ENCODE measurements at places on chromosomes 13 and 19.

GRCh38 chr13:40087091-40088002 is 431.9 kb downstream of the COG6 start:
- H3K27ac ChIP-seq: peak overlapping the region; percentile 27
- H3K4me3 ChIP-seq: no peak overlapping the region
- peaks cover 23% of the 10 kb centered on the region for H3K4me1 ChIP-seq
- H3K27me3 ChIP-seq: no peaks in the 10 kb centered on the region

DNA sequence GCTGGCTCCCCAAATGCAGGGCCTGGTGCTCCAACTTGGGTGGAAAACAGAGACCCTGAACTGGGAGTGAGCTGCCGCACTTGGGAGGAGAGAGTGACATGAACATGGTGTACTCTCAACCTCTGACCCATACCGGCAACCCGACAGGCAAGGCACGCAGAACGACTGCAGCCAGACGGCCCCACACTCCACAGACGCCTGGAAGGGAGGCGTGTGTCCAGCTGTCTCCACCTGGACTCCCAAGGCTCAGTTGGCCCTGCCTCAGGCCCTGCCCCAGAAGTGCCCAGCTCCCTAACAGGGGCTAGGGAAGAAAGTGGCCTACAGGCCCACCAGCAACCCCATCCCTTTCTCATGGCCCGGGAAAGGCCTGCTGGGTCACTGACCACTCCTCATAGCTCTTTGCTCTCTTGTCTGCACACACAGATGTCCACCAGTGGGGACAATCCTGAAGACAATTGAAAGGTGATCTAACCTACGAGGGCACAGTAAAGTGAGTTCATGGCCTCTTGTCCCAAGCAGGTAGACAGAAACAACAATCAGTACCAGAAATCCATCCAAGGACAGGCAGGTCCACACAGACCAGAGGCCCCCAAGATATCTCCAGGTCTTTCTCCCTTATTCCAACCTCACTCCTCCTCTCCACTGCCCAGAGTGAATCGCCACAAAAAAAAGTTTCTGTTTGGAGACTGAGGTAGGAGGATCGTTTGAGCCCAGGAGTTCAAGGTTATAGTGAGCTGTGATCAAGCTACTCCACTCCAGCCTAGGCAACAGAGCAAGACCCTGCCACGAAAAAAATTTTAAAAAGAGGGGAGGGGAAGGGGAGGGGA is 28.2 kb downstream of the ELL start:
- no peak overlapping the region for H3K27ac ChIP-seq
- DNase-seq: no peak
- no peaks in the 10 kb centered on the region for H3K27me3 ChIP-seq
- no peaks in the 10 kb centered on the region for H3K36me3 ChIP-seq
- peaks cover 35% of the 10 kb centered on the region for H3K4me1 ChIP-seq
- H3K4me3 ChIP-seq: no peak overlapping the region

DNA sequence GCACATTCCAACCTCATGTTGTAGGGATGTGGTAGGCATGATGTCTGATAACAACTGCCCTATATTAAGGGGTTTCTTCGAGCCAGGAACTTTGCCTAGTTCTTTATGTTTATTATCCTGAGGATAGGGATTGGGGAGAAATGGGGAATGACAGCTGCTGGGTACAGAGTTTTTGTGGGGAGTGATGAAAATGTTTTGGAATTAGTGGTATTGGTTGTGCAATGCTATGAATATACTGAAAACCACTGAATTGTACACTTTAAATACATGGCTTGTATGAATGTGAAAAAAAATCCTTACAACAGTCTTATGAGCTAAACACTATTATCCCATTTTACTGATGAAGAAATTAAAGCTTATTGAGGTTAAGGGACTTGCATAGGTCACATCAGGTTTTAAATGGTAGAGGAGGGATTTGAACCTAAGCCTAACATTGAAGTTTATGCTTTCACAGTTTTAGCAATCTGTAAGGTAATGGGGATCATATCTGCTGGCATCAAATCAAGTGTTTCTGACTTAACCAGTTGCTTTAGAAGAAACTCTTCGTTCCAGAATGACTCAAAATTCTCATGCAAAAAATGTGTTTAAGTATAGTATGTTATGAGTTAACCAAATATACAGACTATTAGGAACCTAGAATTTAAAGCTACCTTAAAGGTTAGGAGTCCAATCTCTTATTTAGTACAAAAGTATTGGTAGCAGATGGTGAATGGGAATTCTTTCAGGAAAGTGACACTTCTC is 61.4 kb downstream of the ERCC5 start:
- no peak overlapping the region for H3K27ac ChIP-seq
- H3K4me3 ChIP-seq: no peak overlapping the region
- DNase-seq: no peak

- DNase-seq: no peak
- H3K27me3 ChIP-seq: no peaks in the 10 kb centered on the region
- no peak overlapping the region for H3K4me3 ChIP-seq
- H3K4me1 ChIP-seq: no peaks in the 10 kb centered on the region
- no peak overlapping the region for H3K27ac ChIP-seq
Observed at GRCh38 chr13:27126859-27127258, 44.8 kb downstream of the USP12 start.

GRCh38 chr13:40345654-40346372 is 320.6 kb downstream of the FOXO1 start:
- no peaks in the 10 kb centered on the region for H3K36me3 ChIP-seq
- peaks cover 66% of the 10 kb centered on the region for H3K4me1 ChIP-seq
- DNase-seq: no peak
- H3K4me3 ChIP-seq: no peak overlapping the region
- H3K27me3 ChIP-seq: peaks cover 3% of the 10 kb centered on the region
- H3K27ac ChIP-seq: no peak overlapping the region

GRCh38 chr19:18153556-18154134 is 682 bp downstream of the PIK3R2 start:
- H3K4me3 ChIP-seq: peak overlapping the region; percentile 94
- H3K4me1 ChIP-seq: peaks cover 23% of the 10 kb centered on the region
- no peak for DNase-seq
- no peaks in the 10 kb centered on the region for H3K27me3 ChIP-seq
- H3K36me3 ChIP-seq: no peaks in the 10 kb centered on the region

DNA sequence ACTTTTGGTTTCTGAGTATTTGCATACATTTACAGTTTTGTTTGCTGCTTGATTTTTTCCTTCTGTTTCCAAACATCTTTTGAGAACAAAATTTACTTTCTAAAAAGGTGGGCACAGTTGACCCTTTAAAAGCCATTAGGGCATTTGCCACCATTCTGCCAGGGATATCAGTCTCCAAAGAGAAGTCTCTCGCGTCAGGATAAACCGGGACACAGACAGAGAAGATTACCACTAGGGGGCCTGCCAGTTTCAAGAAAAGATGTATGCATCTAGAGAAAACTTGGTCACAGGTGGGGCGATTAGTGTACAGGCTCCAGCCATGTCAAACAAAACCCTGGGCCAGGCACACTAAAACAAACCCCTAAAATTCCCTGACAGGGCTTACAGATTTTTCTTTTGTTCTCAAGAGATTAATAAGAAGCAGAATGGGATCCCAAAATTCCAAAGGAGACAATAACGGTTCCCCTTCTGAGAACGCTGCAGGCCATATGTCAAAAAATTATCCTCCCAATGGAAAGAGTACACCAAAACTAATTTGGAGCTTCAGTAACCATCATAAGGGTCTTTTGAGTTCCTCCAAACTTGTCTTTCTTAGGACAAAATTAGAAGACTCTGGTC is 10.7 kb upstream of the PABPC3 start:
- no peak overlapping the region for H3K27ac ChIP-seq
- no peaks in the 10 kb centered on the region for H3K4me1 ChIP-seq
- peaks cover 11% of the 10 kb centered on the region for H3K27me3 ChIP-seq
- no peak overlapping the region for H3K4me3 ChIP-seq
- H3K36me3 ChIP-seq: no peaks in the 10 kb centered on the region

DNA sequence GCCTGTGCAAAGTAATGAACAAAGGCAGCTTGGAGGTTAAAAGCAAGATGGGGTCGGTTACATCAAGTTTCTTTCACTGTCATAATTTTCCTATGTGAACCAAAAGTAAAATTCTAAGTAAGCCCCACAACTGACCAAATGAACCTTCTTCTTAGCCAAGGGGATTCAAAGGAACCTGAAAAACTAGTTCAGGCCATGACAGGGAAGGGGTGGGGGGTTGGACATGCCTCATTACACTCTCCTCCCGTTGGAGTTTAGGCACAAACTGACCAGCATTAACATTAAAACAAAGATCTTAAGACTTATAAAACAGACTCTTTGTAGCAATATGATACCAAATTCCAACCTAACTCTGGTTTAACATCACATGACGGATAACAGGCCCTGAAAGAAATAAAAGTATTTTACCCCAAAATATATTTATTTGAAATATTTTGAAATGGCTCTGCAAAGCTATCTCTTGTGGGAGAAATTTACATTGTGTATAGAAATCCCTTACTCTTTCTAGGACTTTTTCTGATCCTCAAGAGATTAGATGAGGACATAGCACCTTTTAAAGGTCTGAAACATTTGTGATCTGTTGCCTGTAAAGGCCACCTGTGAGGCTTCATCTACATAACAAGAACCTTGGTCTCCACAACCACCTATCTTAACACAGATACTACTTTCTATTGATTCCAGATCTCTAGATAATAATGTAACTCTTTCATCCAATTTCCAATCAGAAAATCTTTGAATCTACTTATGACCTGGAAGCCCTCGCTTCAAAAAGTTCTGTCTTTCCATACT is 1829.0 kb upstream of the MIR17HG start:
- H3K27ac ChIP-seq: no peak overlapping the region
- no peaks in the 10 kb centered on the region for H3K27me3 ChIP-seq
- no peak overlapping the region for H3K4me3 ChIP-seq

GRCh38 chr19:45455707-45456499 is 11.9 kb upstream of the FOSB start:
- peak; percentile 87 for DNase-seq
- H3K27me3 ChIP-seq: peaks cover 4% of the 10 kb centered on the region
- no peaks in the 10 kb centered on the region for H3K36me3 ChIP-seq
- peaks cover 28% of the 10 kb centered on the region for H3K4me1 ChIP-seq
- H3K27ac ChIP-seq: peak overlapping the region; percentile 98
- H3K4me3 ChIP-seq: peak overlapping the region; percentile 37

- no peak overlapping the region for H3K27ac ChIP-seq
- no peak overlapping the region for H3K4me3 ChIP-seq
- no peaks in the 10 kb centered on the region for H3K36me3 ChIP-seq
- peaks cover 13% of the 10 kb centered on the region for H3K4me1 ChIP-seq
- DNase-seq: no peak
Observed at GRCh38 chr13:75255653-75256052, 226.3 kb downstream of the TBC1D4 start.

- H3K4me3 ChIP-seq: peak overlapping the region; percentile 31
- peak overlapping the region; percentile 81 for H3K27ac ChIP-seq
- peaks cover 37% of the 10 kb centered on the region for H3K4me1 ChIP-seq
- no peak for DNase-seq
Observed at GRCh38 chr19:15304140-15304705, 28.1 kb downstream of the BRD4 start.

DNA sequence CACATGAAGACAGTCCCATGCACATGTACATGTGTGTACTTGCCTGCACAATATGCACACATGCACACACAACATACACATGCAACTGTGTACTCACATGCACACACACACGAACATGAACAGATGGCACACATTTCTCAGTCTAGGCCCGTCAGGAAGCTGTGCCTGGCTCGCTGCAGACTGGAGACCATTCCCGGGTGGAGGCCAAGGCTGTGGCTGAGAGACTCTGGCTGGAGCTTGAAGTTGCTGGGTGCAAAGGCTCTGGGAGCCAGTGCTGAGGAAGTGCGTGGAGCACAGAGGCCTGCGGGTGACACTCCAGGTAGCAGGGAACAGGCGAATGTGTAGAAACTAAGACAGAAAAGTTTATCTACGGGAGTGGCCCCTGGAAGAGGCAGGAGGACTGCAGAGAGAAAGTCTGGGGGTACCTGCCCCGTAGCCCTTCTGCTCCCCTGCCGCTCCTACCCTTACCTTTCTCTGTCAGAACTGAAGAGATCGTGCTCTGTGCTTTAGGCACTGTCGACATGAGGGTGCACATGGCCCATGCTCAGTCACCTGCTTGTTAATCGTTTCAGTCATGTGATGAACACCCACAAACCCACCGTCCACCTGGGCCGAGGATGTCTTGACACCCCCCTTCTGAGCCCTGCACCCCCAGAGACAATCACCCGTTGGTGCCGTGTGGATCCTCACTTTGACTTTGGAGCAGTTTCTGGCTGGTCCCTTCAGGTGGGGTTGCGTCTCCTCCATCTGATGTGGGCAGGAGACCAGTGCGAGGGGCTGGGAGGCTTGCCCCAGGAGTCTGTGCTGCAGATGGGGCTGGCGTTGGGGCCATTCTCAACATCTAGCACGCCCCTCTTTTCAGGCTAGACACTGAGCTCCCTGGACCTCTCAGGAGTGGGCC is 69.4 kb downstream of the TEX29 start:
- H3K4me3 ChIP-seq: no peak overlapping the region
- no peaks in the 10 kb centered on the region for H3K36me3 ChIP-seq
- H3K27me3 ChIP-seq: no peaks in the 10 kb centered on the region
- peak; percentile 52 for DNase-seq

- H3K27me3 ChIP-seq: no peaks in the 10 kb centered on the region
- no peak overlapping the region for H3K4me3 ChIP-seq
- no peaks in the 10 kb centered on the region for H3K36me3 ChIP-seq
- no peak for DNase-seq
Observed at GRCh38 chr13:47822036-47822435, 179.0 kb downstream of the SUCLA2 start.

GRCh38 chr19:16902545-16902944 is 13.7 kb downstream of the F2RL3 start:
- H3K36me3 ChIP-seq: no peaks in the 10 kb centered on the region
- H3K27me3 ChIP-seq: peaks cover 4% of the 10 kb centered on the region
- H3K4me3 ChIP-seq: no peak overlapping the region
- H3K27ac ChIP-seq: no peak overlapping the region
- no peaks in the 10 kb centered on the region for H3K4me1 ChIP-seq
- no peak for DNase-seq

- H3K4me1 ChIP-seq: no peaks in the 10 kb centered on the region
- no peaks in the 10 kb centered on the region for H3K27me3 ChIP-seq
- H3K27ac ChIP-seq: no peak overlapping the region
- H3K4me3 ChIP-seq: no peak overlapping the region
- DNase-seq: no peak
- no peaks in the 10 kb centered on the region for H3K36me3 ChIP-seq
Observed at GRCh38 chr19:22617614-22618320, 16.4 kb upstream of the ZNF492 start.

GRCh38 chr13:29713839-29714238 is 118.4 kb upstream of the SLC7A1 start:
- no peak overlapping the region for H3K27ac ChIP-seq
- H3K4me3 ChIP-seq: no peak overlapping the region
- peaks cover 19% of the 10 kb centered on the region for H3K4me1 ChIP-seq
- no peak for DNase-seq

- H3K27me3 ChIP-seq: no peaks in the 10 kb centered on the region
- peaks cover 19% of the 10 kb centered on the region for H3K4me1 ChIP-seq
- no peak for DNase-seq
- no peaks in the 10 kb centered on the region for H3K36me3 ChIP-seq
Observed at GRCh38 chr19:45420356-45420755, 3.4 kb downstream of the ERCC1 start.
